ENCODE measurements at places on chromosomes 4 and X.

DNA sequence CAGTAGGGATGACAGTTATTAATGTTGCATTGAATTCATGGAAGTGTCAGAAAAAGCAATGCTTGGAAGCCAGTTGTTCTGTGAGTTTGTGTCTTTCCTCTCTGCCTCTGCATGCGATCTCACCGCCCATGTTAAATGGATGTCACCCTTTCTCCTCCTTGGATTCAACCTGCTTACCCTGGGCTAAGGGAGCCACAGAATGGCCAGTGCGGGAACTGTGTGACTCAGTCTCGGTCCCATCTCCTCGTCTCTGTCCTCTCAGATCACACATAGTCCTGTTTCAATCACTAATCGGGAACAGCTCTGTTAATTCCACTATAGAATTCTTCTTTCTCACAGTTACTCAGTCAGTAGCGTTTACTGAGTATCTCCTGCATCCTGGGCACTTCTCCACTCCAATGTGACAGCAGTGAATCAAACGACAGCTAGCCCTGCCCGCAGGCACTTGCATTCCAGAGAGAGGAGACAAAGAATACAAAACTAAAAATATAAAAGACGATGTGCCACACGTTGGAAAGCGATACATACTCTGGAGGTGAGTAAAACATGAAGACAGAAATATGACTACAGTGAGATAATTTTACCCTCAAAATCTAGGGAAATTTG is 53.6 kb upstream of the TLR3 start:
- no peak for DNase-seq

GRCh38 chr4:46648088-46648744 is 258.3 kb upstream of the GABRA2 start:
- peak; percentile 69 for DNase-seq

DNA sequence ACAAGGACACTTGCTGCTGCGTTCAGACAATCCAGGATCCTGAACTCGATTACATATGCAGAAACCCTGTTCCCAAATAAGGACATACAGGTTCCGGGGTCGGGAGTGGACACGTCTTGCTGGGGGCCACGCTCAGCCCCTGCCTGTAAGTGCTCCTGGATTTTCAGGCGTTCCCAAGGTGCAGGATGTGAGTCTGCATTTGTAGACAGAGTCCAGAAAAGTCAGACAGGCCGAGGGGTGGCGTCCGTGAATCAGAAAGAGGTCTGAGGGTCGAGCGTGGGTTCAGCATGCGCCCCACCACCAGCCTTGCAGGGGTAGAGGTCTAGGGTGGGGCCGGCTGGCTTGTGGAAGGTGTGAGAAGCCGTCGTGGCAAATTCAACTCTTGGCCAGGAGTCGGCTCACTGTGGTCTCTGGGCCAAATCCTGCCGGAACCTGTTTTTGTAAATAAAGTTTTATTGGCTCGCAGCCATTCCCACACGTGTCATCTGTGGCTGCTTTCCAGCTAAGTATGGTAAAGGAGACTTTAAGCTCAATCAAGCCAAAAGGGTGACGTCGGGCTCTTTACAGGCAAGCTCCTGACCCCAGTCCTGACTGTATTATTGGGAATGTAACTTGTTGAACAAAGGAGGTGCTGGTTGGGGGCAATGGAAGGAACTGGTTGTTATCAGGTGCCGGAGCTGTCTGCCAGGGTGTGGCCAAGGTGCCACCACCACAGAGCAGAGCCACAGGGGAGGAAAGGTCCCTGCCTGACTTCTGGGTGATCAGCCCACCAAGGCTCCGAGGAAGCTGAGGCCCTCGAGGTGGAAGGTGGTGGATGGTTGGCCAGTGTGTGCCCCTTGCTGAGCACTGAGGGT is 7.4 kb downstream of the DOK7 start:
- DNase-seq = no peak

GRCh38 chr4:74598611-74599325 is 153.8 kb downstream of the AREG start:
- DNase-seq = no peak

DNA sequence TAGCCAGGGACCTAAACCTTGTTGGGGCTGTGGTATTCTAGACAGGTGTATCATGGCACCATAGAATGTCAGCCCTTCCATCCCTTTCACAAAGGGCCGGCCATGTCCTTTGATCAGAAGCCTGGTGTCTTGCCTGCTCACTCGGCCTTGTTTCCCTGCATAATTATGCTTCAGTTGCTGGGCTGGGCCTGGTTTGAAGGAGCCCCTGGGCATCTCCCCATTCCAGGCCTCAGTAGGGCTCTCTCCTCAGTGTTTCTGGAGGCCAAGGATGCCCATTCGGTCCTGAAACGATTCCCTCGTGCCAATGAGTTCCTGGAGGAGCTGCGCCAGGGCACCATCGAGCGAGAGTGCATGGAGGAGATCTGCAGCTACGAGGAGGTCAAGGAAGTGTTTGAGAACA is 4.5 kb downstream of the PRRG3 start:
- no peak for DNase-seq

- no peak for DNase-seq
These were observed 2614.2 kb downstream of the PCDH7 start for GRCh38 chr4:33334416-33334815.

DNA sequence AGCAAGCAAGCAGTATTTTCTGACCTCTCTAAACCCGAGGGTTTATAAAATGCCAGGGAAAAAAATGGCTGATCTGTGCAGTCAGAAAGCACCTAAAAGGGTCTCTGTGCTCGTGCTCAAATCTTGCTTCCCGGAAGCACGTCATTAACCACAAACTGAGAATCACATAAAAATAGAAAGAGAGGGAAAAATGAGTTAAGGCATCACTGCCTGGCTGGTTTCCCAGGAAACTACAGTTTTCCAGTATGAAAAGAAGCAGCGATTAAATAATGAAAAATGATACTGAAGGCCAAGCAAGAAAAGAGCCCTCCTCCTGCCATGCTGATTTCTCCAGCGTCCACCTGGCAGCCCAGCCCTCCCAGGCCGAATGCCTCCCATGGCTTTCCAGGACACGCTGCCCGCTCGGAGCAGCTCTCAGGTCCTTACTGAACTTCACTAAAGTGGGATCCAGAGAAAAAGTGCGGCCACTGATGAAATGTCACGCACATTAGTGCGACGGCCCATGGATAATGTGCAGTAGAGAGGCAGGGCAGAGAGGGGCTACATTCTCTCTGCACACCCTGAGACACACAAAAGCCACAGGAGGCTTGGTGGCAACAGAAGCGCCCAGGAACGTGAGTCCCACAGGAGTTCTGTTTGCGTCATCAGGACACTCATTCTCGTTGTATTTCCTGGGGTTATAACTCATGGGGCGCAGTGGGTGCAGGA is 80.4 kb downstream of the WFS1 start:
- DNase-seq = no peak

DNA sequence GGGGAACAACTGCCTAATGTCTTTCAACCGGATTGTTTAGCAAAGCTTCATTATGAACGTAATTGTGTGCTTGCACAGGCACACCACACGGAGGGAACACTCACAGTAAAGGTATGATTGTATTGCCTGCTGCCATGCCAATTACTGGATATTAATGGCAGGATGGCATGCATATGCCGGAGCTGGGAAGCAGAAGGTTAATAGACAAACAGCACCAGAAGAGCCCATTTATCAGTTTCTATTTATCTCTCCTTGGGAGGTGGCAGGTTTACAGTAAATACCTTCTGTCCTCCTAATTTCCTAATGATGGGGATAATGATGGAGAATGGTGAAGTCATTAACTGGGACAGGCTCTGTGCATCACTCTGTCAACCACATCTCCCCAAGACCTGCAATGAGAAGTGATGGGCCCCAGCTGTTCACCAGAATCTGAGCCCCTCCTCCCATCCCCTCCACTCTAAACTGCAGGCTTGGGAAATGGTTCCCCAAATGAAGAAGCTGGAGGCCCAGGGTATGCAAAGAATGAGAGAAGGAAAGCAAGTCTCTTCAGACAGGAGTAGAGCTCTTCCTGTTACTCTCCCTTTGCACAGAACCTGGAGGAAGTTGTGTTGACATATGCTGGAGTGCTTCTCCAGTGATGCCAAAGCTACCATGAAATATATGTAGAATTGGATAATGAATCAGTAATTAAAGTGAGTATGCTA is 160.8 kb downstream of the NAA11 start:
- DNase-seq = peak; percentile 2

- DNase-seq = no peak
These were observed 55.1 kb downstream of the SH3RF1 start for GRCh38 chr4:169215656-169216055.

DNA sequence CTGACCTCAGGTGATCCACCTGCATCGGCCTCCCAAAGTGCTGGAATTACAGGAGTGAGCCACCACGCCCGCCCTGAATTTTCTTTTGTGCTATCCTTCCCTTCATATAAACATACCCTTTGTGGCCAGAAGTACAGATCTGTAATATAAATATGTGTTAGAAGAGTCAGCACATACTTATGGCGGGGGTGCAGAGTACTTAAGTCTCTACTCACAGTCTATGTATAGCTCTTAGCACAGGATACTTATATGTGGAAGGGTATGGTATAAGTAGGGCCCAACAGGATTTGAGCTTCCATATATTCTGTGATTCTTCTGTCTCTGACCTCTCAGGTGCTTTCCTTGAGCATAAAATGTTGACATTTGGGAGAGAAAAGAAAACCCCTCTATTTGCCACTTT is 18.2 kb downstream of the CXorf58 start:
- no peak for DNase-seq

DNA sequence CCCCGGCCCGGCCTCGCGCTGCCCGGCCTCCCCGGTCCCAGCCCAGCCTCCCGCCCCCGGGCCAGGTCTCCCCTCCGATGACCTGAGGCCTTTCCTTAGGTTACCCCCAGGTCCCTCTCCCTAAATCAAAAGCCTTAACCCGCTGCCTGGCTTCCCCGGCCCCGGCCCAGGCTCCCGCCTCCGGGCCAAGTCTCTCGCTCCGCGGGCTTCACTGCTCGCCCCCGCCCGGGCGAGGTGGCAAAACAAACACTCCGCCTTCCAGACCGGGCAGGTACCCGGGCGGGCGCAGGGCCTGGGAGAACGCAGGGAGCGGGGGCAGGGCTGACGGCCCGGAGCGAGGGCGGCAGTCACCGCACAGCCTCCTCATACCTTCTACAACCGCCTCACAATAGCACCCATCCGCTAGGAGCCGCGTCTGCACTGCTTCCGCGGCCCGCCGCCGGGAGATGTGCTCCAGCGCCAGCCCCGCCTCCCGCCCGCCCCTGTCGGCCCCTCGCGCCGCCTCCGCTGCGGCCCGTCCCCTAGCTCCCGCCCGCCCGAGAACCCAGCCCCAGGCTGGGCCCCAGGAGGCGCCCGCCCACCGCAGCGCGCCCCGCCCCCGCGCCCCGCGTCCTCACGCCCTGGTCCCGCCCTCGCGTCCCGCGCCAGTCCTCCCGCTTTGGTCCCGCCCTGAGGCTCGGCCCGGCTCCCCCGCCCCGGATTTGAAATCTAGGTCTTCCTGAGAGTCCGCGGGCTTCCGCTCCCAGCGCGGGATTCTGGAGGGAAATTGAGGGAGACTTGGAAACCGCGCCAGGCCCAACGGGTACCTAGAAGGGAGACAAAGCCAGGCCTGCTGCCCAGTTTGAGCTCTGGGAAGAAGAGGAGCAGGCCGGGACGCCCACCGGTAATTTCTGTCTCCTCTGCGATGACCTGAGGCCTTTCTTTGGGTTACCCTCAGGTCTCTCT is at the start of the genes CASP3 and PRIMPOL:
CASP3 (minus strand) TSS at position 422 of the 945 bp plus-strand sequence. CDS start 10,994 bp downstream, outside the sequence.
PRIMPOL (plus strand) TSS at position 713 of the 945 bp plus-strand sequence. CDS start 7,403 bp downstream, outside the sequence.
- peak; percentile 96 for DNase-seq

DNA sequence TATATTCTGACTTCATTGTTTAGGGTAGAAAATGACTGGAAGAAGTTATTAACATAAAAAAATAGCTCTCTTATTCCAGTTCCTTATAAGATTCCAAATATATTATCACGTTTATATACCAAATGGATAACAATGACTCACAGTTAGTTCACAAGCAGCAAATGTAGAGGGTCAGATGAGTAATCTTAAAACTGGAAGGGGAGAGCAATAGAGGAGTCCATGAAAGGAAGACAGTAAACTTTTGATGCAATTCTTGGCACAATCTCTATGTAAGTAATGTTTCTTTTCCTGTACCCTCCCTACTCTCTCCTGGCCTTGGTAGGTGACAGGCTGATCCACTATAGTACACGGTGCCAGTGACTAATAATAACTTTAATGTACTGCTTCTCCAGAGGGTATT is 259.0 kb upstream of the TRPC5 start:
- DNase-seq = no peak

GRCh38 chrX:139196890-139197289 is 333.6 kb upstream of the F9 start:
- DNase-seq = no peak

DNA sequence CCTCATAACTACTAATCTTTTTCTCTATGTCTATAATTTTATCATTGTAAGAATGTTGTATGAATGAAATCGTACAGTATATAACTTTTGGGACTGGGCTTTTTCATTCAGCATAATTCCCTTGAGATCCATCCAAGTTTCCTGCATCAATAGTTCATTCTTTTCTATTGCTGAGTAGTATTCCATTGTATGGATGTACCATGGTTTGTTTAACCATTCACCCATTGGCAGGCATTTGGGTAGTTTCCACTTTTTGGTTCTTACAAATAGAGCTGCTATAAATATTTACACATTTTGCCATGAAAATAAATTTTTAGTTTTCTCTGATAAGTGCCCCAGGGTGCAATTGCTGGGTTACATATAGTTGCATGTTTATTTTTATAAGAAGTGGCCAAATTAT is 659.8 kb downstream of the RAPGEF2 start:
- no peak for DNase-seq

DNA sequence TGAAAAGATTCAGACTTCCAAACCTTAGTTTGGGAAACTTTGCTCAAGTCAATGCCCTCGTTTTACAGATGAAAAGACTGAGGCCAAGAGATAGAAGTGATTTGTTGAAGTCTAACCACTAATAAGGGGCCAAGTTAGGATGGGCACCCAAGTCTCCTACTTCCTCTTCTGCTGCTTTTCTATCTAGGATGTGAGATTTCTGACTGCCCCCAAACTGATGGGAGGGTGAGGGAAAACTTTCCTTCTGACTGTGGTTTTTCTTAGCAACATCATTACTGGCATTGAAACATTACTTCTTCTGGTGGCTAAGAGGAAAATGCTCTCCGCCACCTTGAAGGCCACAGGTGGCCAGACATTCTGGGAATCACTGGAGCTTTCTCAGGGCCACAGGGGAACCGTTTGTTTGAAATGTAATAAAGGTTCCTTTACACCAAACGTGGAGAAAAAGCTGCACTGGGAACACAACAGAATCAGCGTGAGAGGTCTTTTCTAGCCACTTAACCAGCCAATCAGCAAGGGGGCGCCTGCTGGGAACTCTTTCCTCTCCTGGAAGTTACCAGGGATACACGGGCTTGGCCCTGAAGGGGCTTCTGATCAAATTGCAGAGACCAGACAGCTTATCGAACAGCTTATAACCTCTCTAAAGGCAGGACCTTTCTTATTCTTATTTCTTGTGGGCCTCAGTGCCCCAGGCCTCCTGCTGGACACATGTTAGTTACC is 115.9 kb upstream of the TEX13D start:
- peak; percentile 56 for DNase-seq

GRCh38 chrX:139191286-139191685 is 339.3 kb upstream of the F9 start:
- no peak for DNase-seq

- no peak for DNase-seq
These were observed 73.0 kb upstream of the ADAD1 start for GRCh38 chr4:122305853-122306252.

Data from NB4 (cell line).